ENCODE measurements at places on chromosomes 16 and 17.

GRCh38 chr16:11147754-11148444, 108.1 kb downstream of the SOCS1 start:
- DNase-seq: no peak

GRCh38 chr17:909642-910323, 69.8 kb downstream of the NXN start:
- DNase-seq: no peak

DNA sequence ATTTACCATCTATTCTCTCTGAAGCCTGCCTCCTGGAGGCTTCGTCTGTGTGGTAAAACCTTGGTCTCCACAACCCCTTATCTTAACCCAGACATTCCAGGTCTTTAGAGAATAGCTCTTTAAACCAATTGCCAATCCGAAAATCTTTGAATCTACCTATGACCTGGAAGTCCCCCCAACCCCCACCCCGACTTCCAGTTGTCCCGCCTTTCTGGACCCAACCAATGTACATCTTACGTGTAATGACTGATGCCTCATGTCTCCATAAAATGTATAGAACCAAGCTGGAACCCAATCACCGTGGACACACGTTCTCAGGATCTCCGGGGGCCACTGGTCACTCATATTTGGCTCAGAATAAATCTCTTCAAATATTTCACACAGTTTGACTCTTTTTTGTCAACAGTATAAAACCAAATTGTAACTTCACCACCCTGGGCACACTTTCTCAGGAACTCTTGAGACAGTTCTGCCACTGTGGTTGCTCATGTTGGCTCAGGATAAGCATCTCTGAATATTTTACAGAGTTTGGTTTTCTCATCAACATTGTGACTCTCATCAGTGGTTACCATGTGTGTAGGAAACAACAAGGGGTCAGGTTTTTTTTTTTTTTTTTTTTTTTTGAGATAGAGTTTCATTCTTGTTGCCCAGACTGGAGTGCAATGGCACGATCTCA, 18.1 kb upstream of the DNAH17 start:
- DNase-seq: no peak

- no peak for DNase-seq
Measured at GRCh38 chr16:832652-833336, 32.3 kb upstream of the GNG13 start.

GRCh38 chr17:77778636-77779489, 179.6 kb upstream of the TNRC6C start:
- no peak for DNase-seq

- DNase-seq: no peak
Measured at GRCh38 chr16:86038926-86039310, 140.0 kb downstream of the IRF8 start.

- no peak for DNase-seq
Measured at GRCh38 chr17:77499699-77500435, 359.1 kb downstream of the SEC14L1 start.

GRCh38 chr16:78956859-78957258, 643.7 kb downstream of the MAF start:
- DNase-seq: no peak

DNA sequence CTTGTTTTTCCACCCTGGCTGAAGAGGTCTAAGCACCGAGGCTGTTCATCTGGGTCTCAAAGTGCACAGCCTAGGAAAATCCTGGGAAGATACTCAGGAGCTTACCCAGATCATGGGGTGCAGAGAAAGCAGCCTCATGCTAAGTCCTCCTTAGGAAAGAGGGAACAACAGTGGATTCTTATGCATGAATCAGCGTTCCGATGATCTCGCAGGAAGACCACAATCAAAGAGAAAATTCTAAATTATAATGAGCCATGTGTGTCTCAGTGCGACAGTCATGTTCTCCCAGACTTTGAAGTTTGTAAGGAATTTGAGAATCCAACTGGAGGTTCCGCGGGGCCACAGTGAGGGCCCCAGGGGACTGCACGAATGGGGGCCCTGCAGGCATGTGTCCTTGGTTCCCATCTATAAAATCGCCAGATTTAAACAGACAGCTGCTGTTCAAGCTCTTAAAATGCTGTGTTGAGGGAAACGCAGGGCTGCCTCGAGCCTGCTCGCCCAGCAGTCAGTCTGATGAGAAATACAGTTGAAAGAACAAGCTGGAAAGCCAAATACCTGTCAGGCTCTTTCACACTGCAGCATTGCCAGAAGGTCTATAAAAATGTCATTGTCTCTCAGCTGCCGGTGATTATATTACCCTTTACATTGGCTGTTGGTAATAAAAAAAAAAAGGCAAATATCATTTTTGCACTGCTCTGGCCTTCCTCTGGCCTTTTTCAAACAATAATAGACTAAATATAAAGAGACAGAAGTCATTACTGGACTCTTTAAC, 152.1 kb downstream of the PMP22 start:
- no peak for DNase-seq

All from activated T-cell treated with anti-CD3 and anti-CD28 coated beads, Interleukin-2, amount 50 U/mL, for 24 hours (primary cell).